ENCODE measurements at places on chromosomes 4 and X.

DNA sequence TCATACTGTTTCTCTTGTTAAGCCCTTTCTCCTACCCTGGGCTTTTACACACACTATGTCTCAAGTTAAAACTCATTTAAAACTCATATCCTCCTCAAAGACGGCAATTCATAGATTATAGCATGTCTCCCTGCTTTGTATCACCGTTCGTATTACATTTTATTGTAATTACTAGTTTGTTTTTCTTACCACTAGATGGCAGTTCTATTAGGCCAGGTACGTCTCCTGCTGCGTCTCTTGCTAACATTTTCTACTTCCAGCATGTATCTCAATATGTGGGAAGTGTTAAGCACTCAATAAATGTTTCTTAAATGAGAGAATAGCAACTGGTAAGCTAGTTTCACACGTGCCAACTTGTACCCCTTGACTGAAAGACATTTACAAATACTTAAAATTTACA, 450.3 kb upstream of the PCDH7 start:
- no peak for DNase-seq

DNA sequence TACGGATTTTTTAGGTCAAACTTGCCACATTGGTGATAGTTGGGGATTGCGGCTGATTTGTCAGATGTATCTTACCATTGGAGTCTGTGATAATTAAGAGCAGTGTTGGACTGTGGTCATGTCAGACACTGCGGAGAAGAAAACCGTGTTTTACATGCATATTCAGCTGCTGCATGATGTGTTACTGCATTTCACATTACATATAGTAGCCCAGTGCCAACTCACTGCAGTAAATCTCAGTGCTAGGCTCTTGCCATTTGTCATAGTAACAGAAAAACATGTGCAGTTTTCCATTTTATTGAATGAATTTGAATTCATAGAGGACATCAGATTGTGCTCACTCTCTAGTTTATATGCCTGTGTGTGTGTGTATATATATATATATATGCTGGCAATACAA, 543.7 kb downstream of the IL1RAPL1 start:
- no peak for DNase-seq

DNA sequence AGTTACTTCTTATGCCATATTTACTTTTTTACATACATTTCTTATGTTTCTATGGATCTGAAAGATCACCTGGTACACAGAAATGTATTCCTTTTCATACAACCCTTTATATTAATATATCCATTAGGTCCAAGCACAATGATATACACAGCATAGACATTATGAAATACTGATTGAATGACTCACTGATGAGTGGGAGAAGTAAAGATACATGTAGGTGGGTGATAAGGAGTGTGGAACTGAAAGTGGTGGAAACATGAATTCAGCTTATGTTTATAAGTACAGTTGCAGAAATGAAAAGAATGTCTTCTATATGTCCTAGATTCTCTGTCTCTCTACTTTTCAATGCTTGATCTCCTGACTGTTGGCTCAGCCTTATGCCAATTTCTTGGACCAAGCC, 87.9 kb downstream of the YIPF7 start:
- DNase-seq, result no peak

DNA sequence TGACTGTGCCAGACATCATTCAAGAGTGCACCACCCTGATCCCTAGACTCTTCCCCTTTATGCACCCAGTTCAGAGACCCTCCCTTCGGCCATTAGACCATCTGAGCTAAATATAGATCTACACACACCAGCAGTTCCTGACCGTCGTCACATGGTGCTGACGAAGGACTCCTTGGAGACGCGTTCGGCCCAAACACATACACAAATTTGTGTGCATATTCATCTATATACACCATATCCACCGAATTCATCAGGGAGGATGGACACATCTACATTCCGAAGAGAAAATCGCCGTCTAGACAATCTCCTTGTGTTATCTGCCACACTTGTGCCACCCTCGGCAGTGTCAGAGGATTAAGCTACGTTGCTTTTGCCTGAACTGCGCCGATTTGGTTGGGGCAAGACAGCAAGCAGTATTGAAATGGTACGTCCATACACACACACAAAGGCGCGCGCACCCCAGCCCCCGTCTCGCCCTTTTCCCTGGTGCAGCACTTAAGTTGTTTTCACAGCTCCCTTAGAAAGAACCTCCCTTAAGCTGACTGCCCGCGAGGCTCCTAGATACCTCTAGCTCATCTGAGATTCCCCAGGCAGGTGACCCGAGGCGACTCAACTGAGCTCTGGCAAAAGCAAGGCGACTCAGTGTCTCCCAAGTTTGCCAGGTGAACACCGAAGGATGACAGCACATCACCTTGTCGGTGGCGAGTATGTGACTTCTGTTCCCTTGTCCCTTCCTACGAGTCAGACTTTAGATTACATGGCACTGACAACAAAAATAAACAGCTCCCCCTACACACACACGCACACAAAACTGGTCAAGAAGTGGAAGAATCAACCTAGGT, 1.0 kb downstream of the RASGEF1B start:
- no peak for DNase-seq

DNA sequence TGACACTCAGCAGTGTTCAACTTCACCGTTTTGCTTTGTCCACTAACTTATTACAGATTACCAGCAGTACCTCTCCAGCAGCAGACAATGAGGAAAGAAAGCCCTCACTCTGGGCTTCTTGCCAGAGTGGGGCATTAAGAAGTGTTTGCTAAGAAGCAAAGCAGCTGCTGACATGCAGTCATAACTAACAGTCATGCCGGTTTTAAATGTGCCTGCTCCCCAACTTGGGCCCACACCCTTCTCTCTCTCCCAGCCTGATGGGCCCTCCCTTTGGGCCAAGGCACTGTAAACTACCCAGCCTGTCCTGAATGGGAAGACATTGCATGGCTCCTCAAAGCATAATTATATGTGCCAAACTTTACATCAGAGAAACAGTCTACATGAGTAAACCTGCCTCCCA, 54.6 kb upstream of the HHIP start:
- DNase-seq, result peak; percentile 90

Data from fibroblast of upper back skin (primary cell).